ENCODE measurements at places on chromosomes 4 and X.

DNA sequence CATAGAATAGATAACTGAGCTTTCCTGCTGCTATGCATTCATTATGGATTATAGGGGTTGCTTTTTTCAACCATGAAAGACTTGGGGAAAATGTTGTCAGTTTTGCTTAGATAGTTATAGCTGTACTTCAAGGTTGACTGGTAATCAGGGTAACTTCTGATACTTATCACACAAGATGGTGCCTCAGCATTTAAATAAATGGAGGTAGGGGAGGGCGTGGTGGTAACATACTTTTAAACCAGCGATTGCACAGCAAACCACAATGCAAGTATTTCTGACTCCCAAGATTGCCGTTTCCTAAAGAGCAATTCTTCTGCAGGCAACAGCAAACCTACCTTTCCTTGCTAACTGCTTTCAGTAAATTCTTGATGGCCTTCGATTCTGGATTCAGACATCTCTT, 1.3 kb downstream of the CXCL10 start:
- no peak for DNase-seq

- DNase-seq, result no peak
Observed at GRCh38 chr4:9999956-10000561, 21.2 kb downstream of the SLC2A9 start.

GRCh38 chrX:96798982-96799381, 84.7 kb upstream of the RPA4 start:
- DNase-seq, result no peak

GRCh38 chr4:88108747-88109122, 49.7 kb downstream of the ABCG2 start:
- DNase-seq, result no peak

Data from cortex of kidney (tissue), 1 donor.